Inflammatory macrophage (primary cell): ENCODE measurements at places on chromosomes 6 and 20.

DNA sequence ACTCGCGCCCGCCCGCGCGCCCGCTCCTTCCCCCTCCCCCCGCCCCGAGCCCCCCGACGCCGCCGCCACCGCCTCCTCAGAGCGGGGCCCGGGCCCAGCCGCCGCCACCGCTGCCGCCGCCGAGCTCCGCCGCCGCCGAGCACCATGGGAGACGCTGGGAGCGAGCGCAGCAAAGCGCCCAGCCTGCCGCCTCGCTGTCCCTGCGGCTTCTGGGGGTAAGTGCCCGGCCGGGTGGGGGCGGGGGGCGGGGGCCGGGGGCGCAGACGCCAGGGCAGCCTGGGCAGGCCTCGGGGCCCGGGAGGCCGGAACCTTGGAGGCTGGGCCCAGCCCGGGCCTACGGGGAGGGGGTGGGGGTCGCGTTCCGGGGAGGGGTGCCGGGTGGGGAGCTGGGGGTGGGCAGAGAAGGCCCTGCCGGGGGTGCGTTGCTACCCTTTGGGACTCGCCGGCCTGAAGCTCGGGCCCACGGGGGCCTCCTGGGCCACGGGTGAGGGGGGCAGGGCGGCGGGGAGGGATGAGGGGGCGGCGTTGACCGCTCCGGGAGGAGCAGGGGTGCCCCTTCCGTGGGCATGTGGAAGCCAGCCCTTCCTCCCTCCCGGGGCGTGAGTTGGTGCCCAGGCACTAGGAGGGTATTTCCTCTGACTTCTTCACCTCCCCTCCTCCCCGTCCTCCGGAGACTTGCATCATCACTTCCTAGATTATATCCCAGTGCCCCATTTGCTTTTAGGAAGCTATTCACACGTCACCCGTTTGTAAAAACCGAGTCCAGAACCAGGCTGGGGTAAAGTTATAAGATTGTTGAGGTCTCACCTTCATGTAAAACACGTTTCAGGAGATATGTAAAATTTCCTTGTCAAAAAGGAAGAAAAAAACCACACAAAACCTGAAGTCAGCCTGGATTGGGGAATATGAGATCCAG lies 533 bp downstream of the ZFAND3 start:
- peak; percentile 83 for DNase-seq

DNA sequence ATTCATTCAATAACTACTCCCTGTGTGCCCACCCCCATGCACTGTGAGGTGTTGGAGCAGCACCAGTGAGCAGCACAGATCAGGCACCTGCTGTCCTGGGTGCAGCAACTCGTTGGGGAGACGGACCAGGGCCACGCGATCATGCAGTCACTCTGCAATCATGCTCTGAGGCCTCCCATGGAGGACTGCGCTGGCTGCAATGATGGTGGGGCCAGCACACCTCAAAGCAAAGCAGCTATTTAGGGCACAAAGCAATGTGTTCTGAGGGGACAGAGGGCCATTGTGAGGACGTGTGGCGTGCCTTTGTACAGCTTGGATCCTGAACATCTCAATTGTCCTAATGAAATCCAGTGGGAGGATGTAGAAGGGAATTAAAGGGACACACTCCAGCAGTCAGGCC lies 41.0 kb upstream of the MPC1 start:
- DNase-seq = no peak

DNA sequence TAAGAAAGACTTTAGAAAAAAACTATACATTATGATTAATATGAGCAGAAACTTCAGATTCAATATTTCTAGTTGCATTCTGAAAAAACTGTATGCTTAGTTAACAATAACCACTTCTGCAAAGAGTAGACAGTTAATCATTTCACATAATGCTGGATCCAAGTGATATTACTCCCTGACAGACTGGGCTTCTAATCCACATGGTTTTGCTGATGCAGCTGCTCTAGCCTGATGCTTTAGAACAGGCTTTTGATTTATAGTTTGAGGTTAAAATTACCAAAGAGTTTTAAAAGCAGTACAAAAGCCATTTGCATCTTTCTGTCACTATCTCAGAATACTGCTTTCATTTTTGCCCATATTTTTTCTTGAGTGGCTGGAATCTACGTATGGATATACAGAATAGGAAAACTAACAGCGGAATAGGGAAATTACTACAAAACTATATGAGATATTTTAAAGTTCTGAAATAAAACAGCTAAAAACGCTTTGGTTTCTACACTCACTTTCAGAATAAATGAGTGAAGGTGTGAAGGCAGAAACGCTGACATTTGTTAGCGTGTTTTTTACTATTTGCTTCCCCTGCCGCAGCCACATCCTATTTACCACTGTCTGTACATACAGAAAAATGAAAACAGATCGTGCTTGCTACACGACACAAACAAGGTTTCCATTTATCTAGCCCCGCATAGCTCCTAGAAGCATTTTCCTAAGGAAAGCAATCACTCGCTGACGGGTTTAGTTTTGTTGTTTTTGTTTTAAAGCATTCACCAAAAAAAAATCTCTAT lies 61.7 kb downstream of the METTL24 start:
- no peak for DNase-seq

DNA sequence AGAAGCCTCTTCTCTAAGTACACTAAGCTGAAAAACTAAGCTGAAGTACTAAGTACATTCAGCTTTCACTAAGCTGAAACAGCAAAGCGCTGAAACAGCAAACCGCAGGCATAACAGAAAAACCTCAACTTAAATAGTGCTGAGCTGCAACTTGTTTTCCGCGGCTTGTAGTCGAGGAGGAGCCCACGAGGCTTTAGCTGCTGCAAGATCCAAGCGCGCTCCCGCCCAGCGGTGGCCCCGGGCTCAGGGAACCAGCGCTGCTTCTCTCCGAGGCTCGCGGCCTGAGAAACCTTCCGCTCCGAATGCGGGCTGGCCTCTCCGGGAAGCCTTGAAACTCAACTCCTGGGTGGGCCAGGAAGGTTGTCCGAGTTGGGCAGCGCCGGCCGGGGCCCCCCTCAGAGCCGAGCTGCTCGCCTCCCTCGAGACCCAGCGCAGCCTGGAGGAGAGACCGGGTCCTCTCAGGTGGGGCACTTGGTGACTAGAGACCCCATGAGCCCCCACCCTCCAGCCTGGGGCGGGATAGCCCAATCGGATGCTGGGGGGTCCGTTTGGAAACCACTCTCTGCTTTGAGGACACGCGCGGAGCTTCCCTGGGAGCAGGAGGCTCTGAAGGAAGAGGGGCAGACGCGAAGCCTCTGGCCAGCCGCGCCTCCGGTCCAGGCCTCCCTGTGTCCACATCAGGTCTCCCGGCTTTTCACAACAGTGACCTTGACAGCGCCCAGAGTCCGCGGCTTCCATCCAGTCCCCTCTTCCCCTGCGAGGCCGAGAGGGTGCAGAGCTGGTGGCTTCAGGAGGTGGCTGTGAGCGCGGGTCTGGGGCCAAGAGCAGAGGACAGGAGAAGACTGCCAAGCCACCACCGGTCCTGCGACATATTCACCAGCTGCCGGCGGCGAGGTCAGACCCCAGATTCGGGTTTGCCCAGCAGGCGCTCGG lies 38.1 kb upstream of the HLA-E start:
- peak; percentile 92 for DNase-seq

- no peak for DNase-seq
These were observed 42.3 kb downstream of the CHMP4B start for GRCh38 chr20:33853507-33853813.

DNA sequence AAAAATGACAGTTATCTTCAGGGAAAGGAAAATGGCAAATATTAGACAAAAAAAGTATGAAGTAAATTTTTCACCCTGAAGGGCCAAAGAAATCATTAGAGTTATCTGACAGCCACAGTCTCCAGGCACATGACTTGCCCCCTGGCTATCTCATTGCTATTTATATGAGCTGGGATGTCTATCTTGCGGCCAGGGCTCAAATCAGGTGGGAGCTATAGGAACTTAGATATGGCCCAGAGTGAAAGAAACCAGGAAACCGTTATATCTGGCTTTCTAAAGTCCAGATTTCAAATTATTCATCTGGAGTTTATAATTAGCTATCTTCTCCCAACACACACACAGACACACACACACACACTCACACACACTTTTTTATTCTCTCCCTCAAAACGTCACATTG lies 135.3 kb upstream of the EEF1E1 start:
- no peak for DNase-seq

DNA sequence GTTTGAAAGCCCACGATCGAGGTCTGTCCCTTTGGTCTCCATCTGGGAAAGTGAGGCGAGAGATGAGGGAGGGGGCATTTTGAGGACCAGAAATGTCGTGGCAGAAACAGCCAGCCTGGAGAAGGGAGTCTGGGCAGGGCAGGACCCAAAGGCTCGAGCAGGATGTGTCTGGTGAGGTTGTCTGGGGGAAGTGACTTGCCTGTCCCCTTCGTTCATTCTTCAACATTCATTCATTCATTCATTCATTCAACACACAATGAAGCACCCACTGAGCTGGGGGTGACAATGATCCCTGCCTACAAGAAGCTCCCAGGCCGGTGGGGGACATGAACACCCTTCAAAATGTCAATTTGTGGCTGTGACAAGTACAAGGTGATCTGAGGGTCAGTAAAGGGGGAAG lies 80.5 kb downstream of the CEBPB start:
- DNase-seq = no peak

- no peak for DNase-seq
These were observed 516.7 kb downstream of the CDKAL1 start for GRCh38 chr6:21050935-21051334.

- DNase-seq = no peak
These were observed 470.8 kb upstream of the ZNF337 start for GRCh38 chr20:26167499-26167898.

DNA sequence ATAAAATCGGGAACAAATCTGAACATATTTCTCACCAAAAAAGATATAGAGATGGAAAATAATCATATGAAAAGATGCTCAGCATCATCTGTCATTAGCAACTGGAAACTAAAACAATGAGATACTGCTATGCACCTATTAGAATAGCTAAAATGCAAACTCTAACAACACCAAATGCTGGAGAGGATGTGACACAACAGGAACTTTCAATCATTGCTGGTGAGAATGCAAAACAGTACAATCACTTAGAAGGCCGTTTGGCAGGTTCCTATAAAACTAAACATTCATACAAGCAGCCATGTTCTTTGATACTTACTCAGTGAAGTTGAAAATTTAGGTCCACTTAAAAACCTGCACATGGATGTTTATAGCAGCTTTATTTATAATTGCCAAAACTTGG lies 67.0 kb downstream of the FAM50B start:
- DNase-seq = no peak

DNA sequence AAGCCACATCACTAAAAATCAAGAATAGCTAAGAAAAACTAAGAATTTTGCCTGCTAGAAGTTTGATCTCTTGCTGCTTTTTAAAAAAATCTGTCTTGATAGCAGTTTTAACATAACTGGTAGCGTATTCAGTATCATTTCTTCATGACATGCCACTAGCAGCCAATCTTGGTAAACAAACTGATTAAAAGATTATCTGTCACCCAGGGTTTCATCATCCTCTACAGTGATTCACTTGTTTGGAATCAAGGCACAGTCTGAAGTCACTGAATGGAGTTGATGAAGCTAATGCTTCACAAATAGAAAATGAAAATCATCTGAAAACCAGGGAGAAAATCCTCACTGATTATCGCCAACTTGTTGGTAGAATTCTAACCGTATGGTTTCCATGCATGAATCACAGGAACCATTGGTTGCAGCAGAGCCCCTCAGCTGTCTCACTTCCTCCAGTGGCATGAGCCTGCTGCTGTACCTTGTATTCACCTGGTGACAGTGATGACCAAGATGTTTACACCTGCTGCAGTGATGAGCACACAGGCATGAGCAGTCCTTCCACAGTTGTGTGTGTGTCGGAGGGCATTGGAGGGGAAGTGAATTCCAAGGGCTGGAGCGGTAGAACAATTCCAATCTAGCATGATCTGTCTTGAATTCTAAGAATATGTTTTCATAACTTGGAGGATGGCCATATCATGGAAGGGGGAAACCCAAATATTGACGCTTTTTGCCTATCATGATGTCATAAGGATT lies 275.0 kb downstream of the KHDC1L start:
- DNase-seq = no peak

DNA sequence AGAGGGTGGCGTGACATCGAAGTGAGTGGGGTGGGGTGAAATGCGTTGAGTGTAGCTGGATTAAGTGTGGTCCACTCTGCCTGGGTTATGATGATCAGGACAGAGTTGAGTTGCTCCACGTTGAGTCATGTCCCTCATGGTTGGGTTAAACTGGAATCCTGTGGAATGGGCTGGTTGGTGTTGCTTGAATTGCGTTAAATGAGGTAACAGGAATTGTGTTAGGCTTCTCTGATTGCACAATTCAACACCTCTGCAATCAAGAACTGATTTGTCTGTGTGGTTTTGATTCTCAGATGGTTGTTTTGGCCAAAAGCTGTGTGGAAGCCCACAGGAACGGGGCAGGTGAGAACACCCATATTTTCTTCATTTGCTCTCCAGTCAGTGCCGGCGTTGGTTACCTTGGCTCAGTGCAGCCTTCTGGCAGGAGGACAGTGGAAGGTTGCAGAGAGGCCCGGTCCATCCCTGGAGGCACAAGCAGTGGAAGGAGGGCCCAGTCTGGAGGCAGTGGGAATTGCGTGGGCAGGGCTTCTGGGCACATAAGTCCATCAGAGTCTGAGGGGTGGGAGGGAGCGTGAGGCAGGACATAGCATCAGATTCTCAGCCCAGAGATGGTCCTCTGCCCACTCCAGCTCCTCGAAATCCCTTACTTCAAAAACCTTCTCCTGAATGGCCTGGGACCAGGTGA lies 11.6 kb downstream of the NOTCH4 start:
- DNase-seq = no peak

DNA sequence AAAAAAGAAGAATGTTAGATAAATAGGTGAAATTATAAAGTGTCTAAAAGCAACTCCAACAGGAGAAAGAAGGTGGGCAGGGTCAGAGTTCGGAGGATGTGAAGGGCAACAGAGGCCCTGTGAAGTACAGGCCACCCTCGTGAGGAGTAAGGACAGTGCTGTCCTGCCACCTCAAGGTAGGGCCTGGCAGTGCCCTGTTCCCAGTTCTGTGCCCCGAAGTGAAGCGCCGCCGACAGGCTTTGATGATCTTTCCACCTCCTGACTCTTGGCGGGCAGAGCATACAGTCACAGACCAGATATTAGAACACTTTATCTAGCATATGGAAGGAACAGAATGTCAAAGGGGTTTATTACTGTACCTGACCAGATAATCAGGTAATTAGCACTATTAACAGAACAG lies 75.8 kb downstream of the GJA10 start:
- DNase-seq = no peak

DNA sequence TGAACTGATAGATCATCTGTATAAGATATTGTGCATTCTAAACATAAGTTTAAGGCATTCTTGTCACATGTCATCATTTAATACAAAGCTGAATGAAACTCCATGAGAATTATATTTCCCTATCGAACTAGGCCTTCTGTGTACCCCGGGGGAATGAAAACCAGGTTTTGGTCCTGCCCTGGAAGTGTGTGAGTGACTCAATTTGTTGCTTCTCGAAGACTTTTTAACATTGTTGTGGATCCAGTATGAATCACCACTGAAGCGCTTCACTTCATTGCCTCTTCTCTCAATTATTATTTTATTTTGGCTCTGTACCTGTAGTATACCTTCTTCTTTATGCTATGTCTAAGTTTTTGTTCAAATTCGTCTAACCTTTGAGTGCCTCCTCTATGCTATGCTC lies 150.8 kb downstream of the GRIK2 start:
- DNase-seq = no peak
